CD4-positive, alpha-beta T cell (primary cell): ENCODE measurements at places on chromosomes 5 and 9.

DNA sequence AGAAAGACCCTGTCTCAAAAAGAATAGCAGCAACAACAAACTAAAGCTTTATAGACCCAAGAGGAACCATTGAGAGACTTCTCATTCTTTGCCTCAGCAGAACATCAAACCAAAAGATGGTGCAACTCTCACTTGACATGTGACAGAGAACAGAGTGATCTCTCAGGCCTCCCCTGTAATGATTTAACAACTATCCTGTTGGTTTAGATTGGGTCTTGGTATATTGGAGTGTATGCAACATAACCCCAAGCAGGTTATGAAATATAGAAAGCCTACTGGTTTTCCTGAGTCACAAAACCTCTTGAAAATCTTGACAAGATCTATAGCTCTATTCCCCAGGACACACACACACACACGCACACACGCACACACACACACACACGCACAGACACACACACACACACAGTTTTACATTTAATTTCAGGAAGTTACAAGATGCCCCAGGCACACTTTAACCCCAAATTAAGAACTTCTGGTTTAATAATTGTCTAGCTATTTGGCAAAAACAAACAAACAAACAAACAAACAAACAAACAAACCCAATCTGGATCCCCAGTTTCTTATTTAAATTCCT lies 6.5 kb upstream of the FGF1 start:
- DNase-seq: no peak

DNA sequence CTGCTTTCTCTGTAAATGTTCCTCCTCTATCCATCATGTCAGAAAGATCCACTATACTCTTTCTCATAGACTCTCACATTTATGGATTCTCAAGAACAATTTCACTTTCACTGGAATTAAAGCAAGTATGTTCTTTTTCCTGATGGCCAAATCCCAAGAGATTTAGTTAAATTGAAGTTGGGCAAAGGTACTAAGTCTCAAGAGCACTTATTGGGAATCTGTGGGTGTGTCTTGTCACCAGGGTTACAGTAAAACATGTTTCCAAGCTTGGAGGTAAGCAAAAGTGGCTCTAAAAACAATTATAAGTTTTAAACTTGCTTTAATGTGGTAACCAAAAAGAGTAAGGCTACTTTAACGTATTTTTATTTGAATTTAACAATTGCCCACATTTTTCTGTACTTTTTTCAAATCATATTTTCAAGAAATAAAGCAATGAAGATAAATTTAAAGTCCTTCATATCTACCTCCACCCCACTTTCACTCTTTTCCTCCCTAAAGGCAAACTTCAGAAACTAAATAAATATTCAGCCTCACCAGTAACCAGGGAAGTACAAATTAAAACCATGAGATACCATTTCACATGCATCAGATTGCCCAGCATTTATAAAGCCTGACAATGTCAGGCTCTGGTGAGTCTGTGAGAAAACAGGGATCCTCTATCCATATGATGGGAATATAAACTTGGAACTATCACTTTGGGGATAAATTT lies 387.4 kb downstream of the CETN3 start:
- DNase-seq: no peak

DNA sequence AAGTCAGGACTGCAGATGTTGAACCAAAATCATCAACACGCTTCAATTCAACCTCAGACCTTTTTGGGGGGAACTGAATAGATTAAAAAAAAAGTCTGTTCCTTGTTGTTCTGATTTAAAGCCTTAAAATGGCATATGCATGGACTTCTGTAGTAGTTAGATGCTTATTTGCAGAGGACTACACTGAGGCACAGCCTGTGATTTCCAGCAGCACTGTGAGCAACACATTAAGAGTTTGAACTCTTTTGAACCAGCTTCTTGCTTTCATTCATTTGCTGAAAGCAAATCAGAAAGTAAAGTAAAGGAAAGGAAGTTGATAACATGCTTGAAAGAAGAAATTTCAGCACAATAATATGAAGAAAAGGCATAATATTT lies 60.7 kb upstream of the DMAC1 start:
- DNase-seq: no peak

DNA sequence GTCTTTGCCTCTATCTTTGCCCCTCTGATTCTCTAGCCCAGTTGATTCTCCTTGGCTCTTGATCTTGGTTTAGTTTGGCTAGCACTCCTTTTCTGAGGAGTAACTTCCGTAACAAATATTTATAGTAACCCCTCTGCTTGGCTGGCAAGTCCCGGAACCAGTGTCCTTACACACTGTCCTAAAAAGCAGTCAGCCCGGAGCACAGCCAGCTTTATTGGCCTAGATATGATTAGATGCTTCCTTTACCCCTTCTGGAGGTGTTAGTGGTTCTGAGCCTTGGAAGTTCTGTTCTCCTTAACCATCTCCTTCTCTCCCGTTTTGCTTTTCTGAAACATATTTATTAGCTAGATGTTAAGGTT lies 17.0 kb upstream of the MSMP start:
- no peak for DNase-seq

GRCh38 chr9:136520053-136520540 lies 25.8 kb downstream of the NOTCH1 start:
- no peak for DNase-seq

DNA sequence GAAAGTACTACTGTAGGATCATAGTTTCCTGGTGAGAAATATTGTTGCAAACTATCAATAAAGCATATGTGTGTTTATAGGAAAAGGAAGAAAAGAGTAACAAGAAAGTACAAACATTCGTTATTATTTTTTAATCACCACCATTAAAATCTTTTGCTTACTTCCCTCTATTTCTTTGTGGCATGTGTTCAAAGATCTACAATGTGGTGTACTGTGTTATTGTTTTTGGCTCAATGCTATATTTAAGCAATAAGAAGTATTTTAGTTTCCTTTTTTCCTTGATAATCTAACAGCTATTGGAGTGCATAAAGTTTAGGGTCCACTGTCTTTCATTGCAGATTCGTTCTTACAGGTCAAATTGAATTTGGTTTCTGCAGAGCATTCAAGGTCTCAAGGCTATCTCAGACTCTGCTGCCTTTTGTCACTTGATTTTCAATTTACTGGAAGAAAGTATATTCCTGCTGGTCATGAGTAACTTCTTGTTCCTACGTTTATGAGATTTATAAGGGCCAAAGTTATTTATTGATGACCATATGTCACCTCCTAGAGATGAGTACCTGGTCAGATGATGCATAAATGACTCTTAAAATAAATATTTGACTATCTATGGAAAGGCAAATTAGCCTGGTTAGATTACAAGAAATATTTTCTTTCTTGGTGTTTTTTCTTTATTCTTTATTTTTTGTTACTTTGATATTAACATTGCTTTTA lies 323.0 kb downstream of the TMEM167A start:
- no peak for DNase-seq

DNA sequence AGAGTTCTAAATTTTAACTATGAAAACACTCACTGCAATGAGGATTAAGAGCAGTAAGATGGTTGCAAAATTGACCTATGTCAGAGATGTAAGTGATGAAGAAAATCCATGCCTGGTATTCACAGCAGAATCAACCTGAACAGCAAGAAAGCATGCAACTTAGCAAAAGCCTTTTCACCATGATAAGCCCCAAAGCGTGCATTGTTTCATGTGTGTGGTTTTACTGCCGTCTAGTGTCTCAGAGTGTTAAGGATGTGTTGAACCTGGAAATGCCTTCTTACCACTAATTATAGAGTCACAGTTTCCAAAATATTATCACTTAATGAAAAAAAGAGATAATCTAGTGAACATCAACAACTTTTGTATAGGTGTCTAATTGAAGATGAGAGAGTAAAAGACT lies 415.2 kb upstream of the TRPC7 start:
- DNase-seq: no peak

DNA sequence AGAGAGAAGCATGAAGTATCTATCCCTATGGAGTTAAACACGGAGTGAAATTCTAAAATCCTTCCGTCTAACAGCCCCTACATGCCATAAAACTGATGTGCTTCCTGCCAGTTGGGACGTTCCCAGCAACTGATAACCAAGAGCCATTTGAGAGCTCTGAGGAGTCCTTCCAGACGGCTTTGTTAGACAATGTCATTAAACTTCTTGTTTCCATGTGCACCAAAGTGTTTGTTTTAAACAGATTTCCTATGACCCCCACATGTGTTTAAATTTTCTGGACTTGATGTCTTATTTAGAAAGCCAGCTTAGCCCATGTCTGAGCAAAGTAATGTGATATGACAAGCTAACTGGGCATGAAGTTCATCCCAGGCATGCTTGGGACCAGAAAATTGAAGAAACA lies 57.2 kb upstream of the LPAR1 start:
- DNase-seq: no peak

- no peak for DNase-seq
Measured at GRCh38 chr9:135156525-135157510, 69.3 kb downstream of the OLFM1 start.

- DNase-seq: no peak
Measured at GRCh38 chr5:51987669-51988209, 604.5 kb downstream of the ISL1 start.

DNA sequence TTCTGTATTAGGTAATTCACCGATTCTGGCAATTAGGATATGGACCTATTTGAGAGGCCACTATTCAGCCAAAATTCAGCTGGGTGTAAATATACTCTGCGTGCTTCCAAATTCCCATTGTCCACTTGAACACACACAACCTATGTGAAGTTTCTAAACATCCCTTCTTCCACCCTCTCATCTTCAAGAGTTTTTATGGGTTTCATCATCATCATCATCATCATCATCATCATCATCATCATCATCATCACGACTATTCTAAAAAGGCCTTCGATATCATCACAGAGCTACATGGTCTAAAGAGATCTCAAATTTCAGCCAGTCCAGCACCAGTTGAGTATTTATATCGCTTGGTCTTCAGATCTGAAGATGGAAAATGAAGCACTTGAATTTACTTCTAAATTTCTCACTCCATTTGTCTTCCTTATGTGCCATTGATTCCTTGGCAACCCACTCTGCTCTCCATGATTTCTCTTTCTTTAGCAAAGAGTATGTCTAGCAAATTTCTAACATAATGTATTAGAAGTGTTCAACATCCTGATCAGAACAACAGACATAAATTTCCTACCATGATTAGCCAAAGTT lies 49.2 kb upstream of the HMHB1 start:
- no peak for DNase-seq

- no peak for DNase-seq
Measured at GRCh38 chr9:70679845-70680244, 265.4 kb upstream of the KLF9 start.

GRCh38 chr9:107239474-107239873 lies 43.6 kb upstream of the RAD23B start:
- no peak for DNase-seq

- DNase-seq: no peak
Measured at GRCh38 chr5:74465724-74466123, 174.8 kb downstream of the ENC1 start.

GRCh38 chr9:96476591-96476990 lies 26.6 kb downstream of the HABP4 start:
- DNase-seq: no peak

DNA sequence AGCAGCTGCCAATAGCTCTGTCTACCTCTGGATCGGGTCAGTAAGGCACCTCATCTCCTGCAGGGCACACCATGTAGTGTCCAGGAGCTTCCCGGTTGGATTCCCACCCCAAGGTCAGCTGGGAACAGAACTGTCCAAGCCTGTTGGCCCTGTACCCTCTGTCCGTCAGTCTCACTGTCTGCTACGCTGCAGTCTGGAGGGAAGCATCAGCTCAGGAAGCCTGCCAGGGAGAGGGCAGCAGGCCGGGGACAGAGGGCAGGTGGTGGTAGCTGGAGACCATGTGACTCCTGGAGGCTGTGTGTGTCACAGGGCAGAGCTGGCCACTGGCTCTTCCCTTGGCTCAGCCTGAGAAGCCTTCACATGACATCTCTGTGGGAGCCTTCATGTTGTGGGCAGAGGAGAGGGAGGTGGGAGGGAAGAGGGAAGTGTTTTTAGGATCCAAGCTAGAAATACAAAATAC lies 134.5 kb downstream of the SEC61B start:
- no peak for DNase-seq

- no peak for DNase-seq
Measured at GRCh38 chr5:87845734-87846133, 422.9 kb downstream of the TMEM161B start.

- DNase-seq: no peak
Measured at GRCh38 chr9:33142535-33142934, 24.6 kb downstream of the B4GALT1 start.

DNA sequence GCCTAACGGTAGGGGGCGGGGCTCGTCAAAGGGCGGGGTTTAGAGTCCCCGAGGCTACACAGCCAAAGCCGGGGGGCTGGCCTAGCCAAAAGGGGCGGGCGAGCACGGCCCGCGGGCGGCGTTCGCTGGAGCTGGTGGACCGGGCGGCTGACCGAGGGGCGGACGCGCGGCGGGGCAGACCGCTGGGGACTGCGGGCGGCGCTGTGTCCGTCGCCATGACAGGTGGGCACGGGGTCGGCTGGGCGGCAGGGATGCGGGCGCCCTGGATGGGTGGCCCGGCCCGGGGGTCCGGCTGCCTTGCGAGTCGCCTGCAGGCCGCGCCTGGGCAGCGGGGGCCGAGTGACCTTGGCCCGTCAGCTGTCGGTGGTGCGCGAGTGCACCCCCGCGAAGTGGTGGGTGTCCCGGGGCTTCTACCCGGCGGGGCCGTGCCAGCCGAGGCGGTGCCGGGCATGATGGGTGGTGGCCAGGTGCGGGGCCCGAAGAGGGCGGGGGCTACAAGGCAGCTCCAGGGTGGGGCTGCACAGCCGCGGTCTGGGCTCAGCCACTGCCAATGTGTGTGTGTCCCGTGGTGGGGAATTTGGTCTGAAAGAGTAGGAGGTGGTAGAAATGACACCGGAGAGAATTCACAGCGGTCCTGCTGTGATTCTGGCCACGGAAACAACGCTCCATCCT lies at the start of gene CARD19:
TSS of gene CARD19 (plus strand) at position 87 of the 672 bp plus-strand sequence. CDS start at position 216, 129 bp downstream.
- DNase-seq: peak; percentile 34

DNA sequence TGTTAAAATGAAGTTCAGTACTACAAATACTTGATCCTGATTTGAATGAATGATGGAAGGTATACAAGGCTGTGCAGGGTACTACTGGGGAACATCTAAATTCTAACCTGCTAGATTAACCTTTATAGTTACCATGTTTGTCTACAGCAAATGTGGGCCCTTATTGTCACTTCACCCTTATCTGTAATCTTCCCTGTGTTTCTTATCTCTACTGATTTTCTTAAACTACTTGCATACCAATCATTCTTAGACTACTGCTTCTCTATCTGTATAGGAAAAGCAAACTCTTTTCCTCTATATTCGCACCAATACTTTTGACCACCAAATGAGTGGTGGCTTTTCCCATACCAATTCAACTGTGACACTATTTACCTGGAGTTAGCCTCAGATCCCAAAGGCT lies 210.7 kb downstream of the HINT1 start:
- DNase-seq: no peak

- DNase-seq: no peak
Measured at GRCh38 chr5:36642089-36642488, 35.7 kb downstream of the SLC1A3 start.
